Temporal lobe (tissue), 4 donors: ENCODE measurements at places on chromosomes 5 and 9. TPM values are rescaled to one million over a fixed set of nuclear protein-coding genes. Genes with fewer than 3 reads are reported as not detected.

SLC35A4 gene
- 4.7 TPM for total RNA-seq

PAPPA gene
- total RNA-seq = under 0.01 TPM

PROB1 gene
- 0.49 TPM for total RNA-seq

CKS2 gene
- 15.7 TPM for total RNA-seq

AIF1L gene
- total RNA-seq = 14.0 TPM

HTR4 gene
- total RNA-seq = 0.49 TPM

IFNB1 gene
- total RNA-seq = not detected

SPOUT1 gene
- total RNA-seq = 10.8 TPM

SH3TC2 gene
- 0.49 TPM for total RNA-seq

PCDHGA10 gene
- 14.5 TPM for total RNA-seq

TEX48 gene
- not detected for total RNA-seq

TCOF1 gene
- total RNA-seq = 11.3 TPM

TERT gene
- total RNA-seq = not detected

LCN2 gene
- 0.25 TPM for total RNA-seq

PKD2L2 gene
- under 0.01 TPM for total RNA-seq

IL9 gene
- total RNA-seq = not detected

PCDHB12 gene
- total RNA-seq = 15.0 TPM

DRD1 gene
- total RNA-seq = 4.7 TPM

TAF11L10 gene
- not detected for total RNA-seq

SNAPC4 gene
- total RNA-seq = 9.8 TPM

TGFBI gene
- 9.6 TPM for total RNA-seq

COL15A1 gene
- total RNA-seq = 8.4 TPM

SLC45A2 gene
- total RNA-seq = 0.49 TPM

PNPLA7 gene
- 0.74 TPM for total RNA-seq

CAMK4 gene
- 78.2 TPM for total RNA-seq

NRG2 gene
- 3.9 TPM for total RNA-seq

APBB3 gene
- 26.6 TPM for total RNA-seq

CACNA1B gene
- total RNA-seq = 30.2 TPM

CCDC171 gene
- 21.1 TPM for total RNA-seq

CERCAM gene
- total RNA-seq = 16.0 TPM

MAST4 gene
- total RNA-seq = 17.7 TPM

PCDHGB2 gene
- 7.1 TPM for total RNA-seq

SHROOM1 gene
- total RNA-seq = 2.2 TPM

CDC20B gene
- total RNA-seq = 0.25 TPM

ARAP3 gene
- 4.7 TPM for total RNA-seq

FOXD4L5 gene
- total RNA-seq = not detected

LMBRD2 gene
- 56.8 TPM for total RNA-seq

IRX1 gene
- total RNA-seq = 0.25 TPM

EFNA5 gene
- 17.0 TPM for total RNA-seq

NEURL1B gene
- total RNA-seq = 18.2 TPM

PPIC gene
- 3.4 TPM for total RNA-seq

SPINK5 gene
- 0.25 TPM for total RNA-seq

PLK2 gene
- 621 TPM for total RNA-seq

FBP1 gene
- not detected for total RNA-seq

KCNV2 gene
- total RNA-seq = not detected

MAMDC4 gene
- 7.1 TPM for total RNA-seq
